ENCODE measurements at places on chromosomes 5 and 9.

GRCh38 chr9:107847978-107848964, 358.7 kb upstream of the KLF4 start:
- no peak overlapping the region for H3K27ac ChIP-seq
- H3K4me3 ChIP-seq: no peak overlapping the region
- H3K36me3 ChIP-seq: no peaks in the 10 kb centered on the region
- H3K27me3 ChIP-seq: no peaks in the 10 kb centered on the region

DNA sequence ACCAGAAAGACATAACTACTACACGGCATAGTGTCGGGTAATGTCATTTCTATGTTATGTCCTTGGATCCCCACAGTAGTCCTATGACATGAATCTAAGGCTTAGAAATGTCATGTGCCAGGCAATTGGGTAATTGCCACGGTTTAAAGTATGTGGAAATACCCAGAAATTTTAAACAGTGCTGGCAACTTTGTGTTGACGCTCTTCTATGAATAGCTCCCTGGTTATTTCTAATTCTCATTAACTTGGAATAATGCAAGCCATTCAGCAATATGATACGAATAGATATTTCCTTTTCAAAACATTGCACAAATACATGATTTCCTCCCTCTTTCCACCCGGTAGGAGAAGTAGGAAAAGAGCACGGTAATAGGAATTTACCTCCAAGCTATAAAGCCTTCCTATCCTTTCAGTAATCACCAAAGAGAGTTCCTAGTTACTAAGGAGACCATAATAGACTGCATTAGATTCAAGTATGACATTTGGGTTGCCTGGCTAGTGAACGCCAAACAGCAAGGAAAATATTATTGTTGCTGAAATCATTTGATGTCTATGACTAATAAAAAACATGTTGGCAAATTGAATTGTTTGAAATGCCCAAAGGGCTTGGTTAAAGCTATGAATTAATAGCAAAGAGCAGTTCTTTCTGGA, 168.4 kb downstream of the CCDC192 start:
- H3K27ac ChIP-seq: no peak overlapping the region
- DNase-seq: no peak
- H3K4me1 ChIP-seq: no peaks in the 10 kb centered on the region
- no peak overlapping the region for H3K4me3 ChIP-seq

GRCh38 chr9:73137914-73138313, 13.8 kb upstream of the ANXA1 start:
- no peak overlapping the region for H3K27ac ChIP-seq
- DNase-seq: no peak
- H3K4me3 ChIP-seq: no peak overlapping the region

GRCh38 chr5:157750320-157750719, 6.8 kb downstream of the LSM11 start:
- H3K36me3 ChIP-seq: 0 out of 2 replicates have a peak, but pooled peaks cover 4% of the 10 kb centered on the region
- no peak overlapping the region for H3K4me3 ChIP-seq
- H3K4me1 ChIP-seq: peaks cover 6% of the 10 kb centered on the region
- DNase-seq: no peak
- H3K27ac ChIP-seq: no peak overlapping the region

DNA sequence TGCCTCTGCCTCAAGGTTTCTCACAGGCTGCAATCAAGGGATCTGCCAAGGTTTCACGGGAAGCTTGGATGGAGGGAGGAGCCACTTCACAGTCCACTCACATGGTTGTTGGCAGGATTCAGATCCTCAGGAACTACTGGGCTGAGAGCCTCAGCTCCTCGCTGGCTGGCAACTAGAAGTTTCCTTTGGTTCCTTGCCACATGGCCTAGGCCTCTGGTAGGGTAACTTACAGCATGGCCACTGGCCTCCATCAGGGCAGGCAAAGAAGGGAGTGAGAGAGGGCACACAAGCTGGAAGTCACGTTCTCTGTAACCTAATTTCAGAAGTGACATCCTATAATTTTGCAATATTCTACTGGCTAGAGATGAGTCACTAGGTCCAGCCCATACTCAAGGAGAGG, 32.2 kb downstream of the SPOCK1 start:
- no peak overlapping the region for H3K4me3 ChIP-seq
- no peaks in the 10 kb centered on the region for H3K27me3 ChIP-seq
- H3K4me1 ChIP-seq: peaks cover 5% of the 10 kb centered on the region
- no peaks in the 10 kb centered on the region for H3K36me3 ChIP-seq

DNA sequence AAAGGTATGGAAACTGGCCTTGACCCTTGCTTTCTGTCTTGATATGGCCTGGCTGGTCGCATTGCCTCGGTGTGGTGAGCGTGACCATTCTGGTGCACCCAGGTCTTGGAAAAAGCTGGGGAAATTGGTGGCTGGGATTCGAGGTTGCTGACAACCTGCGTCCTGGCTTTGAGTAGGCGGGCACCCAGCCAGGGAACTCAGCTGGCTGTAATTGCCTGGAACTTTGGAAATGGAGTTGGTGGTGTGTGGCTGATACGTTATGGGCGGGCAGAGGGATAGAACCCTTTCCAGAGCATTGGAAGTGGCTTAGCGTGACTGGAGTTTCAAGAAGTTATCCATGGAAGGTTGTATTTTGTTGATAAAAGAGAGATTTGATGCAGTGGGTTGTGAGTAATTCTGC, 35.2 kb downstream of the KCNMB1 start:
- H3K27me3 ChIP-seq: peaks cover 7% of the 10 kb centered on the region
- H3K4me1 ChIP-seq: peaks cover 53% of the 10 kb centered on the region
- no peak overlapping the region for H3K27ac ChIP-seq
- no peaks in the 10 kb centered on the region for H3K36me3 ChIP-seq

DNA sequence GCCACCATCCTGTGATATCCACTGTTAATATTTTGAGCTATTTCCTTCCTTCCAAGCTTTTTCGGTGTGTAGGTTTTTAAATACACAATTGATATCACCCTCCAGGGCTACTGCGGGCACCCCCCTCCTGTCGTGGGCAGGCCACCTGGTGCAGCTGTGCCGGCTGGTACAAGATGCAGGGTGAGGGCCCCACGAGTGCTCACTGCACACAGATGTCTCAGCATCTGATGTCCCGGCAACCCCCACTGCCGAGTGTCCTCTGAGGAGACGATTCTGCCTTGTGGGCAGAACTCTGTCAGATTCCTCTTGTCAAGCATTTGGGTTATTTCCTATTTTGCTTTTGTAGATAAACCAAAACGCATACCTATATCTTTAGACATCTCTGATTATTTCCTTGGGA, 25.1 kb downstream of the CACNA1B start:
- H3K27ac ChIP-seq: no peak overlapping the region
- peaks cover 6% of the 10 kb centered on the region for H3K36me3 ChIP-seq
- DNase-seq: no peak
- H3K4me3 ChIP-seq: no peak overlapping the region
- H3K4me1 ChIP-seq: no peaks in the 10 kb centered on the region

GRCh38 chr5:157682257-157682656, 10.9 kb downstream of the C5orf52 start:
- DNase-seq: no peak
- no peaks in the 10 kb centered on the region for H3K36me3 ChIP-seq
- H3K27ac ChIP-seq: no peak overlapping the region
- no peaks in the 10 kb centered on the region for H3K27me3 ChIP-seq
- H3K4me1 ChIP-seq: no peaks in the 10 kb centered on the region
- H3K4me3 ChIP-seq: no peak overlapping the region

GRCh38 chr5:54457094-54457862, 1.8 kb downstream of the HSPB3 start:
- peak overlapping the region; percentile 1 for H3K27ac ChIP-seq
- peaks cover 3% of the 10 kb centered on the region for H3K27me3 ChIP-seq
- DNase-seq: no peak
- no peak overlapping the region for H3K4me3 ChIP-seq
- H3K4me1 ChIP-seq: peaks cover 10% of the 10 kb centered on the region

DNA sequence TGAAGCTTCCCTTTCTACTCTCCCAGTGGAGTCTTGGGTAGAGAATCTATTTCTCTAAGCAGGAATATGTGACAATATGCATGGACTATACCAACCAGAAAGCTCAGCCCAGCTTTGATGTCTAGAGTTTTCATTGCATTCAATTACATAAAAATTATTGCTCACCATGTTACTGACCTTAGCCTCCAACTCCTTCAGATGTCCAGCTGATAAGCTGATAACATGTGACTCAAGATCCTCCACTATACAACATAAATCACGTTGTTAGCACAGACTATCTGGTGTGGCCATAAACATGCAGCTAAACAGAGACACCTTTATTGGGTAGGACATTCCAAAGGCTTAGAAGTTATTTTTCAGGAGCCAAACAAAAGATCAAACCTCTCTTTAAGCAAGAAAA, 1168.2 kb downstream of the CDH12 start:
- H3K36me3 ChIP-seq: no peaks in the 10 kb centered on the region
- no peak overlapping the region for H3K27ac ChIP-seq
- no peaks in the 10 kb centered on the region for H3K27me3 ChIP-seq
- DNase-seq: no peak
- H3K4me1 ChIP-seq: peaks cover 7% of the 10 kb centered on the region

- 0 out of 2 replicates have a peak overlapping the region, but pooled peaks have one; percentile 33 for H3K27ac ChIP-seq
- DNase-seq: no peak
- no peak overlapping the region for H3K4me3 ChIP-seq
- peaks cover 32% of the 10 kb centered on the region for H3K4me1 ChIP-seq
- peaks cover 6% of the 10 kb centered on the region for H3K36me3 ChIP-seq
Measured at GRCh38 chr9:2413160-2413805, 208.3 kb upstream of the VLDLR start.

All from WTC11 (cell line).